ENCODE measurements at places on chromosomes 1 and 21.
A peak's percentile ranks its signal among the peaks of the same experiment; 100 is the strongest.

- no peak for DNase-seq
These were observed 39.6 kb upstream of the CTBS start for GRCh38 chr1:84613887-84614286.

GRCh38 chr1:95366498-95366897 lies 132.5 kb downstream of the RWDD3 start:
- no peak for DNase-seq

DNA sequence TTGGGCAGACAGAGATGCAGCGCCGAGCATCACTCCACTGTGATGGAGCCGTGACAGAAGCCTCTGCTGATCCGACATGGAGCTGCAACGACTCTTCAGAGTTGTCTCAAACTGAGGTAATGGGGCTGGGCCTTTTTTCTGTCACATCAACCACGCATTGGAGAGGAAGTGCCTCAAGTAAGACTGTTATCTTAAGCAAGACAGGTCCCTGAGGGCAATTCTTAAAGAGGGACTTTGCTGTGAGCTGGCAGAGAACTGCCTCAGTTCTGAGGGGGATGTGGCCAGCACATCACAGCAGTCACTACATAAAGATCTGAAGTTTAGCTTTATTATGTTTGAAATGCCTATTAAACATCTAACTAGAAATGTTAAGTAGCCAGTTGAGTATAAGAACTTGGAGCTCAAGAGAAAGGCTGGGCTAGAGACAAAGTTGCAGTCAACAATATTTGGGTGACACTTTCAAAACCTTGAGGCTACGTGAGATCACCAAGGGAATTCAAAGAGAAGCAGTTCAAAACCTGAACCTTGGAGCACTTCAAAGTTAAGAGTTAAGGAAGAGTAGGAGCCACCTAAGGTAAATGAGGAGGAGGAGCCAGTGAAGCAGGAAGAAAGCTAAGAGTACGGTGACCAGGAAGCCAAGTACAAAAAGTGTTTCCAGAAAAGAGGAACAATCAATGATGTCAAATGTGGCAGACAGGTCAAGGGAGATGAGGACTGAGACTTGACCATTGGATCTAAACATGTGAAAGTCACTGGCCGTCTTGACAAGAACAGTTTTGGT lies 54.2 kb upstream of the BCL9 start:
- no peak for DNase-seq

GRCh38 chr1:240441669-240442068 lies 170.3 kb downstream of the GREM2 start:
- no peak for DNase-seq

DNA sequence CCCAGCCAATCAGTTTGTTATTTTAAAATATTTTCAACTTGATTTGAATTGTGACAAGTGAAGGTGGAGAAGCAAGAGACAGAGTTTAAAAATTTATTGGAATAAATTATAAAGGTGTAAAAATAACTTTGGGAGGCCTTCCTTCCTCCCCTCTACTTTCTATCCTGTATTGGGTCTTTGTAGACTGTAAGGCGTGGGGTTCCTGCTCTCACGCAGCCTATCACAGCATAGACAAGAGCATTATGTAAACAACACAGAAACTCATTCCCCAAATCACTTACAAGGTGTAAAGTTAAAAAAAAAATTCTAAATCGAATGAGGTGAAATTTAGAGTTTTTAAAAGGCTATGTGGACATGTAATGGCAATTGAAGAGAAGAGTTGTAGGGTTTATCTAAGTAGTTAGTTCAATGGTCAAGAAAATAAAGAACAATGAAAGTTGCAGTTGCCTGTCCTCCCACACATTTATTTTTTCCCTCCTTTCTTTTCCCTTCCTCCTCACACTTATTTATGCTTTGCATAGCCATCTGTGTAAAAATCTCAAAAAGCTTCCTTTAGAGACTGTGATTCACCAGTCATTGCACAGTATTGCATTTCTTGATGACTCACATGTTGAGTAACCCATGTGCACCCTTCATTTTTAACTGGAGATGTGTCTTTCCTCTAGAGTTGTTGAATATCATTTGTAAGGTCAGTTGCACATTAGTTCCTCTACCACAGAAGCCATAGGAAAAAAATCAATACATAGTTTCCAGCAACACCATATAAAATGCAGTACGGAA lies 242.2 kb downstream of the PTPRC start:
- peak; percentile 94 for DNase-seq

- DNase-seq: no peak
These were observed 124.9 kb upstream of the KIAA1614 start for GRCh38 chr1:180787628-180788307.

All from suppressor macrophage treated with lipopolysaccharide for 1 hour (primary cell).